ENCODE measurements at places on chromosomes 2 and 18.

DNA sequence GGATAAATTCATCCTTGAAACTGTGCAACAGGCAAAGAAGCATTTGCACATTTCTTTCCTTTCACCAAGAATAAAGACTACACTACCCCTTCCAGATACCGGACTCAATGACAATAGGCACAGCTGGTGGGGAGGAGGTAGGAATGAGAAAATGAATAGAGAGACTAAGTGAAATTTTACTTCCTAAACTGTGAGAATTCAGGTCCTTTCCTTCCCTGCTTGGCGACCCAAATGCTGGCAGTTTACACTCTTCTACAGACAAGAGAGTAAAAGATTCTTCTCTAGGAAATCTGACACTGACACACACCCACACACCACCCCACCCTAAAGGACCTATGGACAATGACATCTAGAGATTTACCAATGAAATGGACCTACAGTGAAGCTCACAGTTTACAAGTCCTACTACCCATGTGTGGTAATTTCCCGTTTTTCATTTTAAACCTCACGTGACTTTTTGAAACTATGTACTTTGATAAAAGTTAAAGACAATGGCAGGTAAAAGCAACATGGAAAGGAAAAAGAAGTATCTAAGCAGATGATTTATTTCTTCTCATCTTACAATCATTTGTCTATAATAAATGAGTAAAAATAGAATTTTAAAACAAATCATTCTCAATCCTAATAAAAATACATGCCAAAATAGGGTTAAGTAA lies 27.9 kb downstream of the REV1 start:
- DNase-seq, result no peak

DNA sequence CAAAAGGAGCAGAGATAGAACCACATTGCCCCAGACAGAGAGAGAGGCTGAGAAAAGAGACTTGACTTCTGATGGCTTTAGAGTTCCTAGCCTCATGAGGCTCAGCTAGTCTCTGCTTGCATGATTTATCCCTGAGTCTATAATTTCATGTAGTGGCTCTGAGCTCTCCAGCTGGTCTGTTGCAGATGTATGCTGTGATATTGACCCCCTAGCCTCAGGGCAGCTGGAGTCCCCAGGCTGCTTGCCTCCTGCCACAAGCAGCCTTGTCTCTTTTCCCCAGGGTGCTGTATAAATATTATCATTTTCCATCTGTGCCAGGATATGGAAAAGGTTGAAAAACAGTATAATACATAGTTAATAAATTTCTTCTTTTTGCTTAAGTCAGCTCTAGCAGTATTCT lies 467.6 kb upstream of the CWC22 start:
- DNase-seq, result no peak

- no peak for DNase-seq
Measured at GRCh38 chr2:233117811-233118647, 57.9 kb downstream of the INPP5D start.

- DNase-seq, result no peak
Measured at GRCh38 chr2:172667581-172668325, 67.9 kb upstream of the RAPGEF4 start.

- no peak for DNase-seq
Measured at GRCh38 chr2:145677371-145677770, 1157.5 kb upstream of the ZEB2 start.

DNA sequence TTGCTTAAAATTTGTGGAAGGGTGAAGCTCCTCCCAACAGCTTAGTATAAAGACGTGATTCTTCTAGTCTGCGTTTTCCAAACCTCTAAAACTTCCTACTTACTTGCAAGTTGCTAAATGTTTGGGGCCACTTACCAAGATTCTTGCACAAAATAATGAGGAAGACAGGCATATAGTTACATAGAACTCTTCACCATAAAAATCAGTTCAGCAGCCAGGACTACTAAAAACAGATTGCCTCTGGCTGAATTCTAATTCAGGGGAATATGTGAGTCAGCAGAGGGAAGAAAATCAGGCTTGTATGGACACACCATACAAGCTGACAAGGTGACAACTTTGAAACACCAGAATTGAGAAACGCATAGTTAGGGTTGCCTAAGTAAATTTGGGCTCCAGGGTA lies 2.8 kb upstream of the PEX13 start:
- no peak for DNase-seq

GRCh38 chr2:202909394-202910192 lies 1.9 kb downstream of the WDR12 start:
- DNase-seq, result no peak

GRCh38 chr2:71923143-71923525 lies 224.5 kb downstream of the CYP26B1 start:
- peak; percentile 91 for DNase-seq

GRCh38 chr18:3179430-3180089 lies 40.2 kb downstream of the MYOM1 start:
- DNase-seq, result no peak

- DNase-seq, result no peak
Measured at GRCh38 chr2:168396131-168396530, 59.9 kb upstream of the CERS6 start.

DNA sequence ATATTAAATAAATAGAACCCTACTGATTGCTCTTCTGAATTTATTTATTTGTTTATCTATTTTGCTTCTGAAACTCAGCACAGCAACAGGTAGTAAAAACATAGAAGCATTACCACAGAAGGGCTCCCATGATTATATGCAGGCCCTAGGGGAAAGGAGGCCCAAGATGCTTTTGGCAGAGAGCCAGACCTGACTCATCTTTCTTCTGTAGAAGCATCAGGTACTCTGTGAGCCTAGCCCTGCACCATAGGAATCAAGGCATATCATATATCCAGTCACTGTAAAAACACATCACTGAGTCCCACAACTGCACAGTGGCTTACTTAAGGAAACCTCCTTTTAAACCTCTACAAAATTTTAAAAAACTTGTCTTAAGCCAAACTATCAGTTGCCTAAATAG lies 1.8 kb downstream of the SCN9A start:
- peak; percentile 82 for DNase-seq

DNA sequence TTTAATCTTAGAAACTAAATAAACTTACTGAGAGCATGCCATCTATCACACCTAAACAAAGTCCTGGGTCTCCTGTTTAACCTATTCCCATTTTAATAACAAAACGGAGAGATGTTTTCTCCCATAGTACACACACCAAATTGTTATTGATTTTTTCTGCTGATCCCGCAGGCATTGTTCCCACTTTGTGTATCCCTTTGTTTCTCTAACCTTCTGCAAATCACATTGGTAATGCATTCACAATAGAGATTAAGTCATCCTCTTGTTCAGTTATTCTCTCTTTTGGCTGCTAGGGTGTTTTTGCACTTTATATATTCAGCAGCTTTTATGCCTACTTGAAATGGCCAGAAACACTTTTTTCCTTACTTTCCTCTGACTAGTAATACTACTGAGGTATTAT lies 1071.9 kb upstream of the CDH2 start:
- DNase-seq, result no peak

- DNase-seq, result peak; percentile 79
Measured at GRCh38 chr2:234044157-234044556, 6.3 kb upstream of the SPP2 start.

DNA sequence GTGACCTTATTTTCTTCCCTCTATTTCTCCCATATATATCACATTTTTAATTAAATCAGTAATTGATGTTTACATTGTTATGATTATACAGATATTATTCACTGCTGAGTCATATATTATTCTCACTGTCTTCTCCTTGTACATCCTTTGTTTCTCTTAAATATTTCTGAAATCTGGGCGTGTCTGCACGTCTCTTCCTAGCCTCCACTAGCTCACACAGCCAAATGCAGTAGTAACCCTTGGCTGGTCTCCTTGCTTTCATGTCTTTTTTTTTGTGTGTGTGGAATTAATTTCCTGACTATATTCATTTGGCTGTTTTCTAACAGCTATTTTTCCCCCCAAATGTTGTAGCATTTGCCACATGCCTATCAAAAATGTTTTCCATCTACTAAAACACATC lies 15.8 kb downstream of the CCNYL1 start:
- no peak for DNase-seq

DNA sequence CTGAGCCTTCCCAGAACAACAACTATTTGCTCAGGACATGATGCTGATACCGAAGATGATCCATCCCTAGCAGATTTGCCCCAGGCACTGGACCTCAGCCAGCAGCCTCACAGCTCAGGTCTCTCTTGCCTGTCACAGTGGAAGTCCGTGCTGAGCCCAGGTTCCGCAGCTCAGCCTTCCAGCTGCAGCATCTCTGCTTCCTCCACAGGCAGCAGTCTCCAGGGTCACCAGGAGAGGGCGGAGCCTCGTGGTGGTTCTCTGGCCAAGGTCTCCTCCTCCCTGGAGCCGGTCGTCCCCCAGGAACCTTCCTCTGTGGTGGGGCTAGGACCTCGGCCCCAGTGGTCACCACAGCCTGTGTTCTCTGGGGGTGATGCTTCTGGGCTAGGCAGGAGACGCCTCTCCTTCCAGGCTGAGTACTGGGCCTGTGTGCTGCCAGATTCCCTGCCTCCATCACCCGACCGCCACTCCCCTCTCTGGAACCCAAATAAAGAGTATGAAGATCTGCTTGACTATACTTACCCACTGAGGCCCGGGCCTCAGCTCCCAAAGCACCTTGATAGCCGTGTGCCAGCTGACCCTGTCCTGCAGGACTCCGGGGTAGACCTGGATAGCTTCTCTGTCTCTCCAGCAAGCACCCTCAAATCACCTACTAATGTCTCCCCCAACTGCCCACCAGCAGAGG lies 15.4 kb downstream of the CEP68 start:
- DNase-seq, result no peak

DNA sequence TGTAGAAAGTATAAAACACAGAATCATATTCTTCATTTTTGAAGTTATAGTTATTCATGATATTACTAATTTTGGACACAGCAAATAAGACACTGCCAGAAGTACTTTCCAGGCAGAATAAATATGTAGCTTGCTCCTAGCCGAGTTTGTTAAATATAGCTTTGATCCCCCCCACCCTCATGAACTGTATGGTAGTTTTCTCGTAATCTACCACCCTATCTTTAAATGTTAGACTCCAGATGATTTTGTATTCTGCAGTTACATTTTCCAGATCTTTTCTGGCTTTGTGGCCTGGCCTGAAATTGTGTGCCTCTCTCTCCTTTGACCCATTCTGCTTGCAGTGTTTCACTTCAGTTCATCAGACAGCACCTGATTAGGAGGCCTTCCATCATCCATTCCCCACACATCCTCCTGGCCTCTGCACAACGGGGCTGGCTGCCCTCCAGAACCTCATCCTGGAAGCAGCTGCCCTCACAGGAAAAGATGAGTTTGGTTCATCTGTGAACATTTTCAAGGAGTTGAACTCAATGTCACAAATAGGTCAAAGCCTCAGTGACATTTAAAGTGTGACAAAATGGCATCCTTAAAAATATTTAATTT lies 4.7 kb upstream of the KCNJ3 start:
- DNase-seq, result no peak

DNA sequence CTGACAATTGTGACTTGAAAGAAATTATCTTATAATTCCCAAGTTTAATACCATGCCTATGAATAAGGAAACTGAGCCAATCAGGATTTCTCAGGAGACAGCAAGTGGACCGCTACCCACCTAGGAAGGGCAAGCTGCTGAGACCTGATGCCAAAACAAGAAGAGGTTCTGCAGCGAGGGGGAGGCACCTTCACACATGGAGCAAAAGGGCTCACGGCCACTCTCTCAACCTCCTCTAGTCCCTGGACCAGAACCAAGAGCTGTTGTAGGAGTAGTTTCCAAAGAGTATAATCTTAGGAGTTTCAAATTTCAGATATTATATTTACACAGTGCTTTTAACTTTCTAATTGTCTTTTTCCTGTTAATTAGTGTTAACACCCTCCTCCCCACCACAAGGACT lies 154.7 kb upstream of the ETAA1 start:
- DNase-seq, result no peak

DNA sequence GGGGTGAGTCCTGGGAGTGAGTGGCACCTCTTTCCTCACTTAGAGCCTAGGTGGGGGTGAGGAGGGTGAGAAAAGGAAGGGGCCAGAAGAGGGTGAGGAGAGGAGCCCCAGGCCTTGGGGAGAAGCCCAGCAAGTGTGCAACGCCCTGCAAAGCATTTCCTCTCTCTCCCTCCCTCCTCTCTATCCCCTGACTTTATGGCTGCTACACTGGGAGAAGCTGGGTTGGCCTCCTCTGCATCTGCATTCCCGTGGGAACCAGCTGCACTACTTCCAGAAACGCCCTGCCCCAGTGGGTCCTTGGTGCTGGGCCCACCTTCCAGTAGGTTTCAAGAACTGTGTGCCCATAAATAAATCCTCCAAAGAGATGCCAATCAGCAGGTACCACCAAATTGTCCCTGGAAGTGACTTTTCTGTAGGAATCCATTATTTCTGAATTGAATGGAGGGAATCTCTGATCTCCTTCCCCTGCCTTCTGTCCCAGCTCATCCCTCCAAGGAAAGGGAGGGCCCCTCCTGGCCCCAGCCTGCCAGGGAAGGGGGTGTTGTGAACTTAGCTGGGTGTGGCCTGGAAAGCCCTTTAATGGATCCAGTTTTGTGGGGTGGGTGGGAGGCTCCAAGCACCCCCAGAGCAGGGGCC lies 95.7 kb upstream of the BOD1L2 start:
- no peak for DNase-seq

- no peak for DNase-seq
Measured at GRCh38 chr2:26088038-26088643, 54.3 kb downstream of the RAB10 start.

DNA sequence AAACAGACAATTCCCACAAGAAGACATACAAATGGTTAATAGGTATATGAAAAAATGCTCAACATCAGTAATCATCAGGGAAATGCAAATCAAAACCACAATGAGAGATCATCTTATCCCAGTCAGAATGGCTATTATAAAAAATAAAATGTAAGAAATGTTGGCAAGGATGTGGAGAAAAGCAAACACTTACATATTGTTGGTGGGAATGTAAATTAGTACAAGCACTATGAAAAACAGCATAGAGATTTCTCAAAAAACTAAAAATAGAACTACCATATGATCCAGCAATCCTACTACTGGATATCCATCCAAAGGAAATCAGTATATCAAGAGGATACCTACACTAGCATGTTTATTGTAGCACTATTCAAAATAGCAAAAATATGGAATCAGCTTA lies 186.6 kb downstream of the NOL4 start:
- no peak for DNase-seq

DNA sequence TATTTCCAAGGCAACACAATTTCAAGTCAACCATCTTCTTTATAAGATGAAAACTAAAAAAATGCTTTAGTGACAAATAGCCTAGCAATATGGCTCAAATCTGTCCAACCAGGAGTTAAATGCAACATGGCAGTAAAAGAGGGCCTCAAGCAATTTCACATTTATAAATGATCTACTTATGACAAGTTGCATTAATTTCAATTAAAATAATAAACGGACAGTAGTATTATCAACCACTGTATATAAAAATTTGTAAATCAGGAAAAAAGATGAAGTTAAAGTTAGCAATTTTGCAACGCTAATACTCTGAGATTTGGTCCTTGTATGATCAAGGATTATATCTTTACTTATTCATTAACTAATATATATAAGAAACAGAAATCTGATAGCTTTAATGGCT lies 19.3 kb downstream of the CCDC88A start:
- DNase-seq, result no peak

- no peak for DNase-seq
Measured at GRCh38 chr2:189402932-189403331, 38.3 kb upstream of the WDR75 start.

- no peak for DNase-seq
Measured at GRCh38 chr18:7789856-7790552, 222.9 kb downstream of the PTPRM start.
